ENCODE measurements at places on chromosomes 12 and 14. TPM values are rescaled to one million over a fixed set of nuclear protein-coding genes. Genes with fewer than 3 reads are reported as not detected.

The NOVA1 gene
- 11.6 TPM for polyA plus RNA-seq

The GSG1 gene
- 1.5 TPM for polyA plus RNA-seq

The SALL2 gene
- 121 TPM for polyA plus RNA-seq

The MTHFD1 gene
- polyA plus RNA-seq, result 237 TPM

The TAS2R42 gene
- polyA plus RNA-seq, result not detected

The LRP1-AS gene
- 0.86 TPM for polyA plus RNA-seq

The EXOC3L4 gene
- not detected for polyA plus RNA-seq

The MSRB3 gene
- polyA plus RNA-seq, result 1.0 TPM

The C3AR1 gene
- polyA plus RNA-seq, result not detected

The FGF6 gene
- not detected for polyA plus RNA-seq

The SSTR1 gene
- 0.77 TPM for polyA plus RNA-seq

The ZFHX2 gene
- polyA plus RNA-seq, result 18.5 TPM

The LRRC10 gene
- polyA plus RNA-seq, result not detected

The RNASE11 gene
- not detected for polyA plus RNA-seq

The IL31 gene
- polyA plus RNA-seq, result not detected

The LRRC43 gene
- not detected for polyA plus RNA-seq

The LMO3 gene
- 7.9 TPM for polyA plus RNA-seq

The IL26 gene
- polyA plus RNA-seq, result not detected

The SMARCD1 gene
- polyA plus RNA-seq, result 145 TPM

The GPRC5D gene
- not detected for polyA plus RNA-seq
